ENCODE measurements at places on chromosomes 3 and 15.

GRCh38 chr3:170599091-170599490, 13.2 kb upstream of the SLC7A14 start:
- no peak for DNase-seq

- no peak for DNase-seq
These were observed 68.1 kb upstream of the LCTL start for GRCh38 chr15:66633938-66634250.

GRCh38 chr3:139329364-139329850, 14.4 kb upstream of the MRPS22 start:
- peak; percentile 80 for DNase-seq

GRCh38 chr3:139198929-139199328, 144.9 kb upstream of the MRPS22 start:
- no peak for DNase-seq

DNA sequence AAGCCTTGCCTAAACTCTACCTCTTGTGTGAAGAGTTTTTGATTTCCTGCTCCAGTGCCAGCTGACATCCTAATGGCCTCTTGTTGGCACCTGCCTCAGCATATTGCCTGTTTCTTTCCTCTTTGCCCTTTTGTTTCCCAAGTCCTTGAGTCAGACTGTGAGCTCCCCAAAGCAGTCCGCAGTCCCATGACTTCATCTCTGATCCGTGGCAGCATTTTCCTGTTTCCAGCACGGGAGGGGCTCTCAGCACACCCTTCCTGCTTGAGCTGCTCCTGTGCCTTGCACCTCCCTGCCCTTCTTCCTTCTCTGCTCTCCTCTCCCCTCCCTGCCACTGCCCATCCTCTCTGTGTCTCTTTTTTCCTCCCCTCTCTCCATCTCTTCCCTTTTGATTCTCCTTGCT, 179.6 kb downstream of the EPHB1 start:
- DNase-seq: no peak

GRCh38 chr15:96494505-96494904, 164.0 kb downstream of the NR2F2 start:
- no peak for DNase-seq

DNA sequence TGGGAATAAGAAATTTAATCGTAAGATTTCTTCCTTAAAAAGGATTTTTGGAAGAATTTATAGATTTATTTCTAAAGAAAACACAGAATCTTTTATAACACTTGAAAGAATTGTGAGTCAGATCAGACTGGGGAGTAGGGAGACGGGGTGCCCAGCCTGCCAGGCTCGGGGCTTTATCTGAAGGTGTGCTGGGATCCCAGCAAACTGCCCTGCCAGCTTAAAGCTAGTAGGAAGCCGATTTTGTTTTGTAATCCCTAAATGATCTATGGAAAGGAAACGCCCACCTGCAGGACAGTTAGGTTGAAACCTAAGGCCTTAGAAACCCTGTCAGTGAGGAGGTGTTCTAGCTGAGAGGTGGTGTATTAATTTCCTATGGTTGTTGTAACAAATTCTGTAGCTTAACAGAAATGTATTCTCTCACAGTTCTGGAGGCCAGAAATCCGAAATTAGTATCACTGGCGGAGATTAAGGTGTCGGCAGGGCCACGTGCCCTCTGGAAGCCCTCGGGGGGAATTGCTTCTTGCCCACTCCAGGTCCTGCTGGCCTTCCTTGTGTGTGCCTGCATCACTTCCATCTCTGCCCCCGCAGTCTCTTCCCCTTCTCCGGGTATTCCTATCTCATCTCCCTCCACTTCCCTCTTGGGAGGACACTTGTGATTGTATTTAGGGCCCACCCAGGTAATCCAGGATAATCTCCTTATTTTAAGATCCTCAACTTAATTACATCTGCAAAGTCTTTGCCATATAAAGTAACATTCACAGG, 19.3 kb upstream of the RAB6B start:
- DNase-seq: no peak
